ENCODE measurements at places on chromosomes 7 and 10.

GRCh38 chr7:151550656-151551286 is 31.1 kb upstream of the RHEB start:
- no peak for DNase-seq

- no peak for DNase-seq
Observed at GRCh38 chr10:86087716-86088115, 278.9 kb downstream of the GRID1 start.

DNA sequence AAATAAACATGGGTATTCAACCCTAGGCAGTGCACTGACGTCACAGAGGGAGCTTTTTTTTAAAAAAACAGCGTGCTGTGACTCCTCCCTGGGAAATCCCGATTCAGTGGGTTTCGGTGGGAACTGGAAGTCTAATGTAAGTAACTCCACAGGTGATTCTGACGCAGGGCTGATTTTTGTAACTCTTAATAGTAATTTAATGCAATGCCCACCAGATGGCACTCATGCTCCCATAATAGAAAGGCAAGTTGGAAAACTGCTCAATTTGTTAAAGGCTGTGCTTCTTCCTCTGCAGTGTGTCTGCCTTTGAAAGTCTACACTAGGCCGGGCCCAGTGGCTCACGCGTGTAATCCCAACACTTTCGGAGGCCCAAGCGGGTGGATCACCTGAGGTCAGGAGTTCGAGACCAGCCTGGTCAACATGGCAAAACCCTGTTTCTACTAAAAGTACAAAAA is 10.9 kb upstream of the RSU1 start:
- peak; percentile 47 for DNase-seq

DNA sequence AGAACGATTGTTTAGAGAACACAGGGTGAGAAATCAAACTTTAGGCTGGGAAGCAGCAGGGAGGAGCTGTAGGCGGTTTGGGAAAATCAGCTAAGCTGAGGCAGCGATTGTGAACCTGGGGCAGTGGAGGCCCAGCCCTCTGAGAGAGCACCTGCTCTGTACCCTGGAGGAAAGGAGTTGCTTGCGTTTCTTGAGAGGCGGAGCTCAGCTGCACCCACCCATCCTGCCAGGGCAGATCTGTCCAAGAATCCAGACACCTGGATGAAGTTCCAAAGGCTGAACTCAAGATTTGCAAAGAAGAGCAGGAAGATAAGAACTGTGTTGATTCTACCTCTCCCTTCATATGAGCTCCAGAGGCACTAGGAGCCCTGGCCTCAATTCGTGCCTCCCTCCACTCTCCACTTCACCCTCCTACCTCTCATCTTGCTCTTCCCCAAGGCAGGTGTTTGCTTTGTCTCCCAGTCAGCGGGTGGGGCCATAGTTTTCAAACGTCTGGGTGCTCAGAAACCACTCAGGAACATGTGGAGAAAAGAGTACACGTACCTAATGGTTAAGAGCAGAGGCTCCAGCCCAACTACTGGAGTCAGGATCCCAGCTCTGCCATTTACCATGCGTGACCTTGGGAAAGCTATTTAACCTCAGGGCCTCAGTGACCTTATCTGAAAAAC is 21.5 kb upstream of the TMEM213 start:
- peak; percentile 55 for DNase-seq

- DNase-seq, result no peak
Observed at GRCh38 chr7:50307368-50308032, 3.0 kb downstream of the IKZF1 start.

DNA sequence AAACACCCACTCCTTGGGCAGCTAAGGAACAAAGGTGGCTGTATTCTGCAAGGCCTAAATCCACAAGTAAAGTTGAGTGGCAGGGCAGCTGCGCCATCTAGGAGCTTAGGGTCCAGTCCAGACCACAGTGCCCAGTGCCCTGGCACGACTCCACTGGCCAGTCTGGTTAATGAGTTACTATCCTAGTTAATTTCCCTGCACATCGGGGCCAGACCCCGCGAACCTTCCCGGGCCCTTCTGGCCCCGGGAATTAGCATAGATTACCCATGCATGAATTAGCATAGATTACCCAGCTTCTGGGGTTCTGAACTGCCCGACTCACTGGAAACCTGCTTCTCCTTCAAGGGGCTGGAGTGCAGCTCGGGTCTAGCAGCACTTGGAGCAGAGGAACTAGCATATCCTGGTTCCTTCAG is 3.2 kb upstream of the EMX2 start:
- no peak for DNase-seq

DNA sequence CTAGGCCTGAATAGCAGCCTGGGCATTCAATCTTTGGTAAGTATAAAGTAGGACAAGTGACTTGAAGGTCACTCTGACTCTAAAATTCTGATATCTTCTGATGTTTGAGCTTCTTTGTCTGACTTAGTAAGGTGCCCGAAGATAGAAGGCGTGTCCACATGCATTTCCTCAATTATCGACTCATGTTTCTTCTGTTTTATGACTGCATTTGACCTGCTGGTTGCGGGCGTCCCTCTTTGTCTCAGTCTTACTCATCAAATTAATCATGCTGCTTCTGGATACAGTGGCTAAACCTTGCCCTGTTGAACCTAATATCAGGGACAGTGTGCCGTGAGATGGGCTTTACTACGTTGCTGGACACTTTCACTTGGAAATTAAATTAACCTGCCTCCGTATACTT is 534.1 kb downstream of the SDK1 start:
- DNase-seq, result no peak

DNA sequence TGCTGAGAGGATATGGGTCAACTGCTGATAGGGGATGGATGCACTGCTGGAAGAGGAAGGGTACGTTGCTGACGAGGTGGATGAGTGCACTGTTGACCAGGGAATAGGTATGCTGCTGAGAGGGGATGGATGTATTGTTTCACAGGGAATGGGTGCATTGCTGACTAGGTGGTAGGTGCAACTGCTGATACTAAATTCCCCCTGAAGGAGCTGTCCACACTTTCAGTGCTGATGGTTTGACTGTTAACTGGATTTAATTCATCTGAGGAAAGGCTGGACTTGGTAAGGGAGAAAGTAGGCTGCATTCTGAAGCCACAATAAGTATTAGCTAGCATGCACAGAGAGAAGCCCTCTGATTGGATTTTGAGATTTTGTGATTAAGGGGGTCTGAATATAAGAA is 1196.8 kb upstream of the PHF14 start:
- DNase-seq, result no peak

DNA sequence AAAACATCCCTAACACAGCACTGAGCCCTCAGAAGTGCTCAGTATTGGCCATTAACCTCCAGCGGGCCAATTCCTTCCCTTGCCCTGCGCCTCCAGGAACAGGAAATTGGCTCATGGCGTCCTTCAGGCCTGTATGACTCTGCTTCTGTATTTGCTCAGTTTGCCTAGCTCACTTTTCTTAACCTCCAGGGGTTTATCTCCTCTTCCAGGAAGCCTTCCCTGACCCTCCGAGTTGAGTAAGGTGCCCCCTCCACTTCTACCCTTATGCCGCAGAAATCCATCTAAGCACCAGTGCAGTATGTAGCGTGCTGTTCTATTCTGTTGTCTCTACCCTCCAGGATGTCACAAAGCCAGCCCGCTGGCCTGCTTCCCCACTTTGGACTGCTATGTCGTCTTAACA is 1.1 kb upstream of the SFXN4 start:
- no peak for DNase-seq

DNA sequence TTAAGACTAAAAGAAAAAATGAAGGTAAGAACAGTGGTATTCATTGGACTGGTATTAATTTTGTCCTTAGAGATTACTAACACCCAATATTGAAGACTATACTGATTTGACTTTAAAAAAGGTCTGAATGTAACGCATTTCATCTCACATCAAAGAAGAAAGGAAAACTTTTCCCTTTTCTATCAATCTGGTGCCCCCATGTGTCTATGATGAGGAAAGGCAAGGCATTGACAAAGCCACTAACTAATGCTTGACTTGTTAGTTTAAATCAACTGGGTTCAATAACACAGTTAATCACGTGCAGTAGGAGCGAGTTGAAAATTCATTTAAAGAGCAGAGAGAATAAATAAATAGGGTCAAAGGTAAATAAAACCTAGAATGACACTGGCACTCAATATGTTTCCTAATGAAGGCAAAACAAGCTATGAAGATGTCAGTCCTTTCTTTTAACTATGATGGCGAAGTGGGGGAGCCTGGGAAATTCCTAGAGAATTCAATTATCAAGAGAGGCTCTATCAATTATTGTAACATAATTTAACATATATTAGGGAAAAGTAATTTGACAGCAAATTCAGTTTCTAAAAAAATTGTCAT is 180.9 kb downstream of the ANK3 start:
- peak; percentile 35 for DNase-seq

DNA sequence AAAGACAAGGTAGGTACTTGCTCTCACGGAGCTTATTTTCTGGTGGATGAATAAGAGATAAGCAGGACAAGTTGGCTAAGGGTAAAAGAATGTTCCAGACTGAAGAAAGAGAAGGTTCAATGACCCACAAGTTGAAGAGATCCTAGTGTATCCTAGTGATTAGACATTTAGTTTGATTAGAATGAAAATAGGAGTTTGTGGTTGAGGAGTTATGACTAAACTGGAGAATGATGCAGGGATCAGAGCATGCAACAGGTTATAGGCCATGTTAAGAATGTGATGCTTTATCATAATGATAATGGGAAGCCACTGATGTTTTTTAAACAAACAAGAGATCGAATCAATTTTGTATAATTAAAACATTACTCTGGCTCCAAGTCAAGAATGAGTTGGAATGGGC is 357.2 kb downstream of the HPSE2 start:
- DNase-seq, result no peak

GRCh38 chr10:9561821-9562505 is 1455.7 kb upstream of the CELF2 start:
- no peak for DNase-seq

DNA sequence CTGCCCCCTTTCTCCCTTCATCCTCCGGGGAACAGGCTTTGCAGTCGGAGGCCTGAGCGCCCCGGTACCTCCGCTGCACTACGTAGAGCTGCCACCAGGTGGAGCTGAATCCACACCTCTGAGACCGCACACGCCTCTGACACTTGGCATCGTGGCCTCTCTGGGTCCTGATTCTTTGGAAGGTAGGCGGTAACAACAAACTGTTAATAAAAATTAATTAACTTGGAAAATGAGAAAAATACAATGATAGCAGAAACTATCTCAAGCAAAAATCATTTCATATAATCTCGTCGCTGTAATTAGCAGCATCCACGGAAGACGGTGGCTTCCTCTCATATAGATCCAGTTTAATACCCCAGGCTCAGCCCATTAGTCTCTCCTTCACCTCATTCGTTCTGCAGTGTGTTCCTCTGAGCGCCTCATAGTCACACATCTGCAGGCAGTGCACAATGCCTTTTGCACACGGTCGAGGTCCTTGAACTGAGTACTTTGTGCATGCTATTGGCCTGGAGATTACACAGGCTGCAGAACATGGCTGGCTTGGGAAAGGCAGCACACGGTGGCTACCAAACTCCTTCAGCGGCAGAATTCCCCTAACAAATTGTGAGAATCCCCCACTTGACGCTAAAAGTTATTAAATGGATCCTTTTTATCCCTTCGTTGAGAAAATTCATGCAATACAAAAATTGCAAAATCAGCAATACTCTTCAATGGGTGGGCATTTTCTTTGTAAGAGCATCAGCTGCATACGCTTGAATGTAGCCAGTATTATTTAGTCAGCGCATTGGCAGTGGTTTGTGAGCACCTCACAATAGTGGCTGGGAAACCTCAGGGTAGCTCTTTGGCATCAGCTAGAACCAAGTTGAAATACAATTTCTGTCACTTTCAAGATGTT is 18.7 kb downstream of the OR9A2 start:
- DNase-seq, result peak; percentile 46

DNA sequence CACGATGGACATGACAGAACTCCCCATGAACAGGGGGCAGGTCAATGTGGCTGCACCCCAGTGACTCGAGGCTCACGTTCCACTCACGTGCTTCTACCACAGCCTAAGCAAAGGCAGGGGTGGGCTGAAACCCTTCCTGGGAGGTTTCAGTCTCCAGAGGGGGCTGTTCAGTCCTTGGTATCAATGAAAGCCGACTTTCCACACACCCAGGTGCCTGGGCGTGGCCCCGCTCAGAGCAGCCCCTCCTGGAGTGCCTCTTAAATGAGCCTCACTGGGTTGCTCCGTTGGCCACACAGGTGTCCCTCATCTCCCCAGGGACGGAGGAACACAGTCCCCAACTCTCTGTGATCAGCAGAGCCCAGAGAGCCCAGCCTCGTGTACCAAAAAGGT is 90.5 kb upstream of the PDGFA start:
- DNase-seq, result no peak

GRCh38 chr10:3580565-3580964 is 204.4 kb downstream of the KLF6 start:
- DNase-seq, result no peak

DNA sequence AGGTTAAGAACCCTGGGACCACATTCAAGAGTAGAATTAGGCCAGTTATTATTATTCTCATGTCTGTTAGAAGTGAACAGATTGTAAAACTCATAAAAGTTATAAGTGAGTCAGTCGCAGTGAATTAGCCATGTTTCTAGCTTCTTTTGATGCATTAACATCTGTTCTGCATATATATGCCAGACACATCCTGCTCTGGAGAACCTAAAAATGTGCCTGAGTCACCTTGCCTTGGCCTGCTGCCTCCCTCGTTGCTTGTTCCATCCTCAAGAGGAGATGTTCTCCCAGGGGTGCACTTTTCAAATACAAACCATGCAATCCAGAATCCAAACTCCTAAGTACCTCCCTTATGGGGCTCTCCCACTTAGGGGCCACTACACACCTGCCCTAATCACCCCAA is 14.8 kb downstream of the TSPAN12 start:
- no peak for DNase-seq

- no peak for DNase-seq
Observed at GRCh38 chr7:16684935-16685334, 39.0 kb downstream of the BZW2 start.

GRCh38 chr10:1595242-1595600 is 142.1 kb downstream of the ADARB2 start:
- DNase-seq, result no peak

DNA sequence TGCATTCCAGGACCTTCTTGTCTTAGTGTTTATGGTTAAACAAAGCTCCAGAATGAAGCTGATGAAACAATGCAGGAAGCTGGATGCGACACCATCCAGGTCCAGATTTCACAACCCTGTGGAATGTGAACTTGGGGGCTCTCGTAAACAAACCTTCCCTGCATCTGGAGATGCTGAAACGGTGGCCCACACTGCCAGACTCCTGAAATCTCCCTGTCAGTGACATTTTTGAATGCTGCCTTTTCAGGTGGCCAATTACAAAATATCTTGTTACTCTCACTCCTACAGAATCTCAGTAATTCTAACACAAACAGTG is 18.8 kb downstream of the VIPR2 start:
- DNase-seq, result no peak

GRCh38 chr7:116340943-116341907 is 130.9 kb downstream of the TES start:
- DNase-seq, result no peak

GRCh38 chr10:29618341-29619171 is 16.2 kb downstream of the SVIL start:
- peak; percentile 42 for DNase-seq

DNA sequence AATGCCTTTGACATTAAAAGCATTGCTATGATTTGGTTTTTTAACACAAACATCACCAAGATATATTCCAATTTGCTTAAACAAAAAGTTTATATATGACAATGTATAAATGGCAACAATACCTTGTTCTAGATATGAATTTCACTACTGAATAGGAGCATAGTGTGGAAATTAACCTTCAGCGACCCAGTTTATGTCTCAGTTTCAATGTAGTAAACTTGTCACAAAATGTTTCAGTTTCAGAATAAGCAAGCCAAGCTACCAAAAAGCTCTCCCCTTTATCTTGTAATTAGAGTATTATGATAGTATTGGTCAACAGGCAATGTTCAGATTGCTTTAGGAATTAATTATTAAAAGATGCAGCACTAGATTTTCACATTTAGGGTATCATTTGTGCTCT is 99.6 kb upstream of the PCDH15 start:
- DNase-seq, result no peak

Data from NCI-H774 (cell line).